ENCODE measurements at places on chromosomes 12 and 14.

- DNase-seq, result no peak
Observed at GRCh38 chr14:77158175-77158881, 16.7 kb upstream of the ZDHHC22 start.

DNA sequence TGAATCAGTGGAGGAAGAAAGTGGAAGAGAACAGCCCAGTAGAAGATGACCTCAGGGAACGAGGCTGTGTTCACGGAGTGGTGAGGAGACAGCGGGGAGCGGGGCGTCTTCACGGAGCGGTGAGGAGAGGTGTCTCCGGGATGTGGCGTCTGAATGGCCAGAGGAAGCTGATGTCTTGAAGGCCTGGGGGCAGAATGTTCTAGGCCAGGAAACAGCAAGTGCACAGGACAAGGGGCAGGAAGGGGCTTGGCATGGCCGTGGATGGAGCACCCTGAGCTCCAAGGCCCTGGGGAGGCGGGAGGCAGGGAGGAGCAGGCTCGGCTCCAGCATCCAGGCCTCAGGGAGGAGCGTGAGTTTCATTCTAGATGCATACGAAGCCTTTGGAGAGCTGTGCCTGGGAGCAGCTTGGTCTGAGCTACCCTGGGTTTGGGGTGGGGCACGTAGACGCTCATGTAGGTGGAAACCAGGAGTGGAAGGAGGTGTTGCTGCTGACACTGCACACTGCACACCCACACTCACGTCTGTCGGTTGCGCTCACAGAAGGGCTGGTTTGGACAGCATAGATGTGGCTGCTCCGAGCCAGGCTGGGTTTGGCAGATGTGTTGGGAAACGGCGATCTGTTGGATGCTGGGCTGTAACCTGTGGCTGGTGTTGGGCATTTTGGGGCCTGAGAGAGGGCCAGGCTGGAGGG is 131.6 kb downstream of the ADGRD1 start:
- DNase-seq, result peak; percentile 1

GRCh38 chr12:76782526-76782925 is 18.6 kb downstream of the ZDHHC17 start:
- no peak for DNase-seq

- no peak for DNase-seq
Observed at GRCh38 chr14:100398044-100398443, 74.9 kb downstream of the SLC25A47 start.

DNA sequence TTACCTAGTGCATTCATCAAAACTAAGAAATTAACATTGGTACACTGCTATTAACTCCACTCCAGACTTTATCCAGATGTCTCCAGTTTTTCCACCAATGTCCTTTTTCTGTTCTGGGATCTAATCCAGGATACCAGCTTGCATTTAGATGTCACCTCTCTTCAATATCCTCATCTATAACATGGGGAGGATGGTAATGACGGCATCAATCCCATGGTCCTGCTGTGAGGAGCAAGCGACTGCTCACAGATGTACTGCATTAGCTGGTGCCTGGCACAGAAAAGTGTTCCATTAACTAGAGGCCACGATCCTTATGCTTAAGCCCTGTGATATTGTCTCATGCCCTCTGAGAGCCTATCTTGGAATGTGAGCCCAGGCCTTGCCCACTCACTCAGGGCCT is 53.8 kb downstream of the CALM1 start:
- DNase-seq, result no peak

- peak; percentile 91 for DNase-seq
Observed at GRCh38 chr12:55049676-55050075, 29.9 kb downstream of the NEUROD4 start.

GRCh38 chr12:77438644-77439043 is 373.3 kb upstream of the E2F7 start:
- no peak for DNase-seq

GRCh38 chr12:111347891-111348644 is 20.8 kb downstream of the PHETA1 start:
- no peak for DNase-seq

GRCh38 chr14:72876710-72877063 is 17.2 kb downstream of the DPF3 start:
- no peak for DNase-seq

Data from WERI-Rb-1 (cell line).